Activated CD4-positive, alpha-beta T cell treated with anti-CD3 and anti-CD28 coated beads for 4 hours (primary cell): ENCODE measurements at places on chromosomes 11 and 22.

GRCh38 chr22:41970601-41971000 is 1.4 kb downstream of the SEPTIN3 start:
- no peak for DNase-seq

DNA sequence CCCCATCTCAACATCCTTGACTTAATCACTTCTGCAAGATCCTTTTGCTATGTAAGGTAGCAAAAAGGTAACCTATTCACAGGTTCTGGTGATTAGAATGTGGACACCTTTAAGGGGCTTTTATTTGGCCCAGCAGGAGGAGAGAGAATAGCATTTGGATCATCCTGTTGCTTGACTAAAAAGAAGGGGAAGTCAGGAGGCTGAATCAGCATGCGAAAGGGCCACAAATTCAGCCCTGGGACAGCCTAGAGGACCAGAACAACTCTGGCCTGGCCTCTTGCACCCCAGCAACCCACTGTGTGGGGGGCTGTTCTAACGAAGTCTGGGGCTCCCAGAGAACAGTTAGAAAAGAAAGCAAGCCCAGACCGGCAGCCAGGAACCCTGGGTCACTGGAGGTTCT is 3.2 kb upstream of the HMOX1 start:
- DNase-seq, result no peak

- DNase-seq, result no peak
Observed at GRCh38 chr22:33832558-33833151, 87.6 kb downstream of the LARGE1 start.

GRCh38 chr11:16678466-16679116 is 59.9 kb upstream of the C11orf58 start:
- no peak for DNase-seq

DNA sequence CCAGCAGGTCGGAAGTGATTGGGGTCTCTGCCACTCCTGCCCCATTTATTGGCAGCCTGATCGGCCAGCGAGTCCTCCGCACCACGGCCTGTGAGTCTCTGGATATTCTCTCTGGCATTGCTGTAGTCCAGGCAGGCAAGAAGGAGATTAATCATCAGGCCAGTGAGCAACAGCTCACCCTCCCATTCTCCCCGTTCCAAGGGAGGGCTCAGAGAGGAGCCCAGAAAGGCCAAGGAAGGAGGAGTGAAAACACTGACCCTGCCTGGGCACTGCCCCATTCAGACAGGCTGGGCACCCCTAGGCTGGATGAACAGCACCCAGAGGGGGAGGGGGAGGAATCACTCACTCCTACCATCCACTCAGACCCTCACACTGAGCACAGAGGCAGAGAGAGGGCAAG is 3.1 kb downstream of the SAA2 start:
- no peak for DNase-seq

DNA sequence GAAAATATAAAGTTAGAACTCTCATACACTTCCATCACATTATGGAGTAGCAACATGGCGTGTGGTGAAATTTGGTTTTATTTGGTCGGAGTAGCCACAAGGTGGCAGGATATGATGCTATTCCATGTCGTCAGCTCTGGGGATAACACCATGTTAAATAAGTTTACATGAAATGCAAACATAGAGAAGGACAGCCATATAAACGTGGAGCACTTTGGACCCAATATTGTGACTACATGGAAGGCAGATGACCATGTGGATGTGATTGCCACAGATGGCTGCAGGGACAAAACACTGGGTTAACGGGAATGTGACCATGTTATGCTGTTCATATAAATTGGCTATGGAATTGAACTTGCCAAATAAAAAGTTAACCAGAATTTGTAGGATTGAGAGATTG is 21.0 kb downstream of the OR5M11 start:
- no peak for DNase-seq

GRCh38 chr11:132456751-132457328 is 1075.5 kb downstream of the OPCML start:
- DNase-seq, result no peak

- no peak for DNase-seq
Observed at GRCh38 chr11:88666364-88666763, 328.8 kb upstream of the CTSC start.

GRCh38 chr11:117239295-117239694 is 6.8 kb downstream of the RNF214 start:
- no peak for DNase-seq
